Upper lobe of right lung (tissue), 1 donor: ENCODE measurements at places on chromosomes 3 and 15.

DNA sequence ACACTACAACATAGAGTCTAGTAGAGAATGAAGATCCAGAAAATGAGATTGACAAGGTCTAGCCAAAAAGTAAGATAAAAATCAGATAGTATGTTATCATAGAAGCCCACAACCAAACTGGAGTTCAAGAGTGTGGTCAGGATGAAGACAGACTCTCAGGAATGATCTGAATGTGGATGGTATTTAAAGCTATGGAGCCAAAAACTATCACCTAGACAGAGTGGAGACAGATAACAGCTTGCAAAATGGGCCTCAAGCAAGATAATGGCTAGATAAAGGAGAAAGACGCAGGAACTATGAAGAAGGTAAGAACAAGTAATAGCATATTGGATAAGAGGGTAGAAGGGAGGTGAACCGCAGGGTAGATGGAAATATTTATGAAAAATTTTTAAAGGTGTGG is 35.4 kb downstream of the ZMAT3 start:
- no peak for DNase-seq

GRCh38 chr3:106172780-106173179 is 304.0 kb upstream of the CBLB start:
- DNase-seq, result no peak

GRCh38 chr3:42719002-42719401 is 16.4 kb upstream of the HHATL start:
- DNase-seq, result no peak

DNA sequence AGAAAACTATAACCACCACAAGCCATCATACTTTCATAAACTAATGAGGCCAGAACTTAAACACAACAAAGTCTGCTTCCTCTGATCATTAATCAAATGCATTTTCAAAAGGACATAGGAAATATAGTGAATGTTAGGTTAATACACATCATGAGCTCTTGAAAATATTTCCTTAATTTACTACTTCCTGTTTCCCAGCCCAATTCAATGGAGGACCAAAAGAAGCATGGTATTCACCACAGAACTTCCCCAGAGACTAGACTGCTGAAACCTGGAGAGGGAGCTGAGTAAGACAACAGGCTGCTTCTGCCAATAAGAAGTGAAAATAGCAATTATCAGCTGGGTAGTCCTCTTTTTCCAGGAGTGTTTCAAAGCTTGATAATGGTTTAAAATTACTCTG is 250.3 kb downstream of the ULK4 start:
- no peak for DNase-seq

GRCh38 chr15:53472883-53473282 is 286.6 kb downstream of the WDR72 start:
- no peak for DNase-seq
